ENCODE measurements at places on chromosomes 7 and 10.

- no peak for DNase-seq
Measured at GRCh38 chr7:101121991-101122932, 4.6 kb upstream of the SERPINE1 start.

DNA sequence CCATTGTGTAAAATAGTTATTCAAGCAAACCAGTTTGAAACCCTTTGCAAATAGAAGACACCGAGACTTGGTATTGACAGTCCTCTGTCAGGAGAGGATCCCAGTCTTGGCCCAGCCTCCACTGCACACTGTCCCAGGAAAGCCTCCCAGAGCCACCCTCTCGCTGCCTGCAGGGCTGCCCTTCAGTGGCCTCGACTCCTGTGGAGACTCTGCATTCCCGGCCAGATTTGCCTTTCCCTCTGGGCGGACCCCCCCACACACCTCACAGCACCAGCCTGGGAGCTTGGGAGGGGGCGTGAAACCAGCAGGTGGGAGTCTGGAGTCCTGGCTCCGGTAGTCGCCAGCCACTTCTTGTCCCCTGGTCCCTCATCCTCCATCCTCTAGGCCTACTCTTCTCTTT, 48.7 kb downstream of the GRK5 start:
- no peak for DNase-seq

DNA sequence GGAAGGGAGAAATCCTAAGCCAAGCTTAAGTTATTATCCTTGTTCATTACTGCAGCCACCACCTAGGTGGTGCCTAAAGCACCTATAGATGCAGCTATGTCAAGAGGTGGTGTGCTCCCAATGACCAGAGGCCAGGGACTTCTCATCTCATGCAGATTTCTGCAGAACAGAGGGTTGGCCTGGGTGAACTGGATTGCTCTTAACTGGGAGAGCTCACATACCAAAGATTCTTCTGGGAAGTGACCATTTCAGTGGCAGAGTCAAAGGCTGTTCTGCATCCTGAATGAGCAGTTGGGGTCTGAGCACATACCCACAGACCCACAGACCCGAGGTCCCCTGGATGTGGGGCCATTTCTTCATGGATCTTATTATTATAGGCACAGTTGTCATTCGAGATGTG, 2.1 kb upstream of the CRHR2 start:
- DNase-seq, result no peak

DNA sequence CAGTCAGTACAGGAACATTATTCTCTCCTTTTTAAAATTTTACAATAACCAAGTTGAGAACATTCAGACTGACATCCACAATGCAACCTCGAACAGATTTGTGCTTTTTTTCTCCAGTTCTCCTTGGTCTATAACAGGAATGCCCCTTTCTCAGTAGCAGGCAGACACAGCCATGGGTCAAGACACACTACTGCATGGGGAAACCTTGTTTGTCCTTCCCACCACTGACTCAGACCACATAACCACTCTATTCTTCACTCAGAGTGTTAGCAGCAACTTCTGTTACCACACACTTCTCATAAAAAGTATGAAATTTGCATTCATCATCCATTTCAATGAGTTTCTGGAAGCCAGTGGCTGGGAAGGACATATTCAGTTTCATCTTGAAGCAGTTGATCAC, 421.7 kb downstream of the ADRA2A start:
- no peak for DNase-seq

GRCh38 chr7:24840563-24840962, 83.3 kb upstream of the GSDME start:
- no peak for DNase-seq

GRCh38 chr10:123136221-123136805, 543 bp downstream of the HMX3 start:
- DNase-seq, result no peak

- no peak for DNase-seq
Measured at GRCh38 chr7:39621261-39621660, 2.1 kb upstream of the RALA start.

- DNase-seq, result no peak
Measured at GRCh38 chr10:6247041-6247712, 44.4 kb downstream of the PFKFB3 start.

- no peak for DNase-seq
Measured at GRCh38 chr7:16801111-16801542, 3.7 kb downstream of the AGR2 start.

- DNase-seq, result no peak
Measured at GRCh38 chr10:14781763-14782162, 7.1 kb upstream of the FAM107B start.

- no peak for DNase-seq
Measured at GRCh38 chr7:2478399-2478785, 2.2 kb upstream of the GRIFIN start.

DNA sequence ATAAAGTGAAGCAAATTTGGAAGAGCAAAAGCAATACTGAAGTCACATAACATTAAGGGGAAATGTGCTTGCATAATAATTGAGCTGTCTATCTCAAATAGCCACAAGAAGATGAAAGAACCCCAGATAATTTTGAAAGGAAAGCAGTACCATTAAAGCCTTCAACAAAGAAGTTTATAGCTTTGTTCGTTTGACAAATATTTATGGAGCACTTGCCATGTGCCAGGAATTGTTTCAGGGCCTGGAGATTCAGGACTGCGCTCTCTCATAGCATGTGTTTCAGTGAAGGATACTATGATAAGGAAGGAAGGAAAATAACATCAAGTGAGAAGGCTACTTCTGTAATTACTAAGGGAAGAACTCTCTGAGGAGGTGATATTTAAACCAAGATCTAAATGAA, 212.3 kb upstream of the CSTF2T start:
- DNase-seq, result no peak

GRCh38 chr10:132993271-132994184, 51.2 kb upstream of the CFAP46 start:
- DNase-seq, result no peak

- DNase-seq, result no peak
Measured at GRCh38 chr7:105745681-105746330, 130.6 kb downstream of the ATXN7L1 start.

DNA sequence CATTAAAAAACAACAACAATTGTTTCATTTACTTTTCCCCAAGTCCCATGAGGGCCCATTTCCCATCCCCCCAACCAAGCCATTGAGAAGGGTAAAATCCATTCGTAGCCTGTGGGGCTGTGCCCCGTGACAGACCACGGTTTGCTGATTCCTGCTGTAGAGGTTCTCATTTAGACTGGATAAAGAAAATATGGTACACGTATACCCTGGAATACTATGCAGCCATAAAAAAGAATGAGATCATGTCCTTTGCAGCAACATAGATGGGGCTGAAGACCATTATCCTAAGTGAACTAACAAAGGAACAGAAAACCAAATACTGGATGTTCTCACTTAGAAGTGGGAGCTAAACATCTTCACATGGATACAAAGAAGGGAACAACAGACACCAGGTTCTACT, 44.9 kb downstream of the ZNF783 start:
- no peak for DNase-seq
